ENCODE measurements at places on chromosomes 4 and X.

GRCh38 chr4:46946919-46947536 is 38.0 kb upstream of the COX7B2 start:
- DNase-seq, result no peak

DNA sequence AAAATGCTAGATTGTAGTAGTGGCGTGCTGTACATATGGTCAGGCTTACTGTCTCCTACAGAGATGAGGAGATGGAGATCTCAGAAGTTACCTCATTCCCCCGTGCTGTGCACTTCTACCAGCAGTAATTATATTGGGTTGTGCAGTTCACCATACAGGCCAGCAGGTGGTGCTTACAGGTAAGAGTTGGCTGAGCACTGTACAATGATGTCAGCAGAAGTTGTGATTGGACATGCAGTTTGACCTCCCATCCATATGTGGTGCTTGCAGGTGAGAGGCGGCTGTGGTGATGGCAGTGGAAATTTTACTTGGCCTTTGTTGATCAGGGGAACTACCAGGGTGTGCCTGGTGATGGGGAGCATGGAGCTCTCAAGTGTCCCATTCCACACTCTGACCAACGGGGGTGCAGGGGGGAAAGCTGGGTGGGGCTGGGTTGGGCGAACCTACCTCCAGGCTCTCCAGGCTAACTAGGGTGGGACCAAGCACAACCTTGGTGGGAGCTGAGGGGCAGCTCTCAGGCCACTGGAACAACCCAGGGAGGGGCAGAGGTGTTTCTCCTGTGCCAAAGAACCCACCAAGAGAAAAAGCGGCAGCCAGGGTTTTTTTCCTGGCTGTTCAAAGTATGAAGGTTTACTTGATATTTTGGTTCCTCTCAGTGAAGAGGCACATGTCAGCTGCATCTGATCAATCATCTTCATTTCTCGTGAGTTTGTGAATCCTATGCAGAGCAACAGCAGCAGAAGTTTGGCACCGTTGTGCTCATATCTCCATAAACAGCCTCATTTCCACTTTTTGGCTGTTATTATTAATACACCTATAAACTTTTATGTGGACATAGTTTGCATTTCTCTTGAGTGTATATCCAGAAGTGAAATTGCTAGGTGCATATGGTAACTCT is 73.8 kb upstream of the FREM3 start:
- DNase-seq, result peak; percentile 52

- DNase-seq, result peak; percentile 14
These were observed 169.4 kb upstream of the NAP1L5 start for GRCh38 chr4:88866862-88867550.

DNA sequence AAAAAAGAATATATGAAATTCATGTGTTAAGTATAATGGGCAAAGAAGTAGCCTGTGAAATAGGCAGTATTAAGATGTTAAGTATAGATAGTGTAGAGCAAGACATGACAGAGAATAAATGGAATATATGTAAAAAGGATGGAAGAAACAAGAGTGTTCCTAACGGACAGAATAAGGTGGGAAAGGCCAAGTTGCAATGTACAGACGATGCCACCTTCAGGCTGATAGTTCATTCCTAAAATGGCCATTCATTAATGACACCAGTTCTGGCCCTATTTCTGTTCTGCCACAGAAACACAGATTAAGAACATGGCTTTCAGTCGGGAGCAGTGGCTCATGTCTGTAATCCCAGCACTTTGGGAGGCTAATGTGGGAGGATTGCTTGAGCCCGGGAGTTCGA is 4.4 kb upstream of the FAM184B start:
- no peak for DNase-seq

DNA sequence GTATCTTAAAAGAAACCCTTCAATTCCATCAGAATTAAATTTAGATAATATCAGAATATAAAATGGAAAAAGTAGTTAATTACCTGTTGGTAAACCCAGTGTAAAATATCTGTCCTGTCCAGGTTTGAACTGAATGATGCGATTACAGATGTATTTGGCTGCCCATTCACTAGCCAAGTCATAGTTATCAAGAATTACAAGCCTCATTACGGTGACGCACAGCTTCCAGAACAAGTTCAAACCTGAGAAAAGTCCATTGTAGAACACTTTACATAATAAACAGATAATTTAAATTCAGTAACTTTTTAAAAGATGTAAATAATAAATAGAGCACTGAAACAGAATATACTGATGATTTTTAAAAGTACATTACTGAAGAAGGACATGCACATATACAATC is 4.4 kb downstream of the GNPDA2 start:
- DNase-seq, result no peak

GRCh38 chr4:155889031-155889793 is 14.3 kb upstream of the TDO2 start:
- DNase-seq, result peak; percentile 8

GRCh38 chr4:71141125-71141524 is 147.7 kb downstream of the DCK start:
- DNase-seq, result no peak

- peak; percentile 79 for DNase-seq
These were observed 99.6 kb upstream of the CCSER1 start for GRCh38 chr4:90027565-90027964.

- peak; percentile 42 for DNase-seq
These were observed 9.6 kb upstream of the MTMR1 start for GRCh38 chrX:150683536-150684146.

DNA sequence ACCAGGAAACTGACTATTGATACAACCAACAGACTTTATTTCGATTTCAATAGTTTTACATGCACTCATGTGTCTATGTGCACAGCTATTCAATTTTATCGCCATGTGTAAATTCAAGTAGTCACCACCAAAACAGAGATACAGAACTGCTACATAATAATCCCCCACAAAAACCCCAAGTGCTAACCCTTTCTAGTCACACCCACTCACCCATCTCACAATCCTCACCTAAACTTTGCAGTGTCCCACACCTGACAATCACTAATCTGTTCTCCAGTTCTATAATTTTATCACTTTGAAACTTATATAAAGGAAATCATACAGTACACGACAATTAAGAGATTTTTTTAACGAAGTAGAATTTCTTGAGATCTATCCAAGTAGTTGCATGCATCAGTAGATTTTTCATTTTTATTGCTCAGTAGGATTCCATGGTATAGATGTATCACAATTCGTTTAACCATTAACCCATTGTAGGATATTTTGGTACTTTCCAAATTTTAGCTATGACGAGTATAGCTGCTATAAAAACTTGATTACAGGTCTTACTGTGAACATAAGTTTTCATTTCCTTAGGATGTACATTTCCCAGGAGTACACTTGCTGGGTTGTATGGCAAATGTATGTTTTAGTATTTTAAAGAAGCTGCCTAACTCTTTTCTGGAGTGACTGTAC is 85.9 kb downstream of the CASK start:
- no peak for DNase-seq

- peak; percentile 43 for DNase-seq
These were observed 43.0 kb downstream of the ENPEP start for GRCh38 chr4:110518889-110519490.

GRCh38 chr4:153362184-153362583 is 17.7 kb downstream of the MND1 start:
- no peak for DNase-seq

GRCh38 chrX:69203638-69204037 is 38.4 kb upstream of the PJA1 start:
- DNase-seq, result no peak

- DNase-seq, result peak; percentile 3
These were observed 109.9 kb upstream of the FAM47C start for GRCh38 chrX:36898301-36898700.

DNA sequence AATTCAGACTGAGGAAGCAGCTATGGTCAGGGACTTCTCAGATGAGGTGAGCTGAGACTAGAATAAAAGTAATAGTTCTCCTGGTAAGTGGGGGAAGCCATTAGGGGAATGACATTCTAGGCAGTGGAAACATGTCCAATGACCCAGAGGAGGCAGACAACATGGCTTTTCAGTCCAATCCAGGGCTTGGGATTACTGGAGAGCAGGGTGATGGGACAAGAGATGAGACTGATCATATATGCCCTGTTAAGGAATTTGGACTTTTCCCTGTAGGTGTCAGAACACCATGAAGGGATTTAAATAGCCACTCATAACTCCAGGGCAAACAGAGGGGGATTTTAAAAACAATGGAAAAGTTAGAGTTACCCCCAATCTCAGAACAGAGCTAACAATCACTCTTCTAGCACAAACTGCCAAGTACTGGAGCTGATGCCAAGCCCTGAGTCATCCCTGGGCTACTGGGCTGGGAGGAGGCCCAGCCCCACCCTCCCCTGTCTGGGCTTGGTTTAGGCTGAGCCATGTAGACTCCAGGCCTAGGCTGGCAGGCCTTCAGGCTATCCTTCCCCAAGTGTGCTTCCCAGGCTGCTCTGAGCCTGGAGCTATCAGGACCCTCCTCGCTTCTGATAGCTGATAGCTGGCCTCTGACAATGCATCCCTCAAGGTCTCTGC is 22.7 kb upstream of the MSN start:
- peak; percentile 80 for DNase-seq

GRCh38 chr4:111362941-111363361 is 740.1 kb upstream of the PITX2 start:
- no peak for DNase-seq
